ENCODE measurements at places on chromosomes 5 and 9.

DNA sequence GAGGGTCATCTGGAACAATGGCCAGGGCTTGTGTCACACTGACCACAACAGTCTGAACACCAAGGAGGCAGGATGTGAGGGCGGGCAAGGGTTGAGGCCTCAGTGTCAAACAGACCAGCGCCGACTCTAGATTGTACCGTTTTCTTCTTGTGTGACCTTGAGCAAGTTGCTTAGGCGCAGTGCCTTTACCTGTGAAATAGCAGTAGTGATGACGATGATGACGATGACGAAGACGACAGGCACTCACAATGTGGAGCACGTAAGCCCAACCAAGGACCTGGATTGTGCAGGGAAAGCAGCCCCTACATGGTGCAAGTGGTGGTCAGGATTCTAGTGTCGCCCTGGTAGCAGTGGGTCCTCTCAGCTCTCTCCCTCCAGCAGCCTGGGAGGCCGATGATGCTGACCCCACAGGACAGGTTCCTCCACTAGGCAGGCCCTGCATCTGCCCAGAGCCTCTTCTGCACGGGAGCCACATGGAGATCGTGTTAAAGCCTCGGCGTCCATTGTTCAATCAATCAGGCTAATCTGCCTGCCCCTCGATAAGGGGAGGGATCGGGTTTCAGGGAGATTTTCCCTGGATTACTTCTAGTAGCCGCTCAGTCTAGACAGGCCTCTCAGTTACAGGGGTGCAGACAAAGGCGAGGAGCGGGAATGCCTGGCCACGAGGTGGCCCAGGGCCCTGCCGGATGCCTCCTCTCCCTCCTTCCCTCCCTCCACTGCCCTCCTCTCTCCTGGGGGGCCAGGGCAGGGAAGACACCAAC lies 91.7 kb downstream of the MACROH2A1 start:
- no peak for DNase-seq

DNA sequence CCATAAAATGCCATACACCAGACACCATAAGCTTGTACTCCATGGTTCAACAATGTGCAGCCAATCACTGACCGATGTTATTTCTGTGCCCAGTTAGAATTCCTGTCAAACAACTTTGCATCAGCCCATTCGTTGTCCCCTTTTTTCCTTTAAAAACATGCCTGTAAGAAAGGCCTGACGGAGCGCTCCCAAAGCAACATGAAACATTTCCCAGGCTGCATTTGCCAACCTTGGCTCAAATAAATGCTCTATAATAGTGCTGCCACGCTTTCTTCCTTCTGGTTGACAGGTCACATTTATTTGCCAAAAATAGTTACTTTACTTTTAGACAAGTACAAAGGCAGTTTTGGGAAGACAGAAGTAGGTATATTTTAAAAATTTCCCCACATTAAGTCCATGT lies 735.6 kb upstream of the PTPRD start:
- no peak for DNase-seq

DNA sequence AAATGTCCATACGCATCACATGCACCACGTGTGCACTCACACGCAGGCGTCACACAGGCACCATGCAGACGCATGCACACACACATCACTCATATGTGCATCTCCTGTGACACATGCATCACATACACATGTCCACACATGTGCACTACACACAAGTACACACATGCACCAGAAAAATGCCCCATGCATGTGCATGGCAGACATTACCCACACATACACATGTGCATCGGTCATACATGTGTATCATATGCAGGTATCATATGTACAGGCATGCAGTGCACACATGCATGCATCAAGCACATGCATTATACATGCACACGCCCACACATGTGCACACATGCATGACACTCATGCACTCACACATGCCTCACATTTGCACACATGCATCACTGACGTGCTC lies 26.1 kb downstream of the ADAMTS2 start:
- DNase-seq, result no peak

DNA sequence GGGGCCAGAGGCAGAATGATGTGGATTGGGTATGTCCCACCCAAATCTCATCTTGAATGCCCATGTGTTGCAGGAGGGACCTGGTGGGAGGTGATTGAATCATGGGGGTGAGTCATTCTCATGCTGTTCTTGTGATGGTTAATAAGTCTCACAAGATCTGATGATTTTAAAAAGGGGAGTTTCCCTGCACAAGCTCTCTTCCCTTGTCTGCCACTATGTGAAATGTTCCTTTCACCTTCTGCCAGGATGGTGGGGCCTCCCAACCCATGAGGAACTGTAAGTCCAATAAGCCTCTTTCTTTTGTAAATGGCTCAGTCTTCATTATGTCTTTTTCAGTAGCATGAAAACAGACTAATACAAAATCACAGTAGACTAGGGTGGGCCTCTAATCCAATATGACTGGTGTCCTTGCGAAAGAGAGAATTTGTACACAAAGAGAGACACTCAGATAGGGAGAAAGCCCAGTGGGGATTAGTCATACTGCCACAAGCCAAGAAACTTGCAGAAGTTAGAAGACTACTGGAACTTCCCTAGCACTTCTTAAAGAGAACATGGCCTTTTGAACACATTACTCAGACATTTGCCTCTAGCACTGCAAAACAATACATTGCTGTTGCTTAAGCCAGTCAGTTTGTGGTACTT lies 68.4 kb downstream of the ANXA1 start:
- no peak for DNase-seq
